ENCODE measurements at places on chromosomes 3 and 15. TPM values are rescaled to one million over a fixed set of nuclear protein-coding genes. Genes with fewer than 3 reads are reported as not detected.

WNT5A gene
- total RNA-seq, result not detected

MAGEL2 gene
- total RNA-seq, result not detected

SPESP1 gene
- total RNA-seq, result 0.23 TPM

- no peak for DNase-seq
Observed at GRCh38 chr15:60933900-60934885, 294.9 kb downstream of the RORA start.

FANCD2OS gene
- not detected for total RNA-seq

DNA sequence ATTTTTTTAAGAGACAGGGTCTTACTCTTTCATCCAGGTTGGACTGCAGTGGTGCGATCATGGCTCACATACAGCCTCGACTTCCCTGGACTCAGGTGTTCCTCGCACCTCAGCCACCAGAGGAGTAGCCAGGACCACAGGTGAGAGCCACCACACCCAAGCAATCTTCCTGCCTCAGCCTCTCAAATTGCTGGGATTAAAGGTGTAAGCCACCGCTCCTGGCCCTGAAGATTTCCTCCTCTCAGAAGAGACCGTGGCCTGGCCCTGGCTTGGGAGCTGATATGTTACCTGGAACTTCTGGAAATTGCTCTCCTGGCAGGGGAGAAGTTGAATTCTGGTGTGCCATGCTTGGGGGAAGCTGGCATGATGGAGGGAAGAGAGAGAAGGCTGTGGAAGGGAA is 36.2 kb downstream of the PPCDC start:
- DNase-seq, result no peak

- DNase-seq, result no peak
Observed at GRCh38 chr3:15693355-15693754, 91.8 kb downstream of the BTD start.

- DNase-seq, result no peak
Observed at GRCh38 chr15:41891946-41892345, 1.9 kb downstream of the SPTBN5 start.

GRCh38 chr3:114104414-114104813 is 47.9 kb downstream of the QTRT2 start:
- no peak for DNase-seq

DNA sequence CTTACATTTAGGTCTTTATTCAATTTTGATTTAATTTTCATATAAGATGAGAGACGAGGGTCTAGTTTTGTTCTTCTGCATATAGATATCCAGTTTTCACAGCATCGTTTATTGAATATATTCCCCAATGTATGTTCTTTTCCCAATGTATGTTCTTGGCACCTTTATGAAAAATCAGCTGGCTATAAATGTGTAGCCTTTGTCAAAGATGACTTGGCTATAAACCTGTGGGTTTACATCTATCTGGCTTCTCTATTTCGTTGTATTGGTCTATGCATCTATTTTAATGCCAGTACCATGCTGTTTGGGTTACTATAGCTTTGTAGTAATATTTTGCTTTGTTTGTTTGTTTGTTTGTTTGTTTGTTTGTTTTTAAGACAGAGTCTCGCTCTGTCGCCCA is 11.7 kb upstream of the IREB2 start:
- no peak for DNase-seq

- DNase-seq, result peak; percentile 26
Observed at GRCh38 chr3:34106879-34107278, 308.4 kb downstream of the PDCD6IP start.

DNA sequence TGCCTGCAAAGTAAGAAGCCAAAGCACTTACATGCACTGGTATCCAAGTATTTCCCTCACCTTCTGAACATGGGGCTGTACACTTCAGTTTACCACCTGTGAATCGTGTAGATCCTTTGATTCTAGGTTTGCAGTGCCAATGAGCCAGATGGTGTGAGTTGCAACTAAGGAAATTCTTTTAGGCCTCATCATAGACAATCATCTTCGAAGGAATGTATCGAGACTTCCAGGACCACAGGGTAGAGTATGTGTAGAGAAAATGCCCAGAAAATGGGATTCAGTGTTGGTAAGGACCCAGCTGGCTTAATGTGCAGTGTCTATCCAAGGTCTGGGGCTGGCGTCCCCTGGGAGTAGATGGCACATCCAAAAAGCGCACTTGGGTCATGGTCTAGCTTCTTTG is 323.2 kb upstream of the TPM1 start:
- DNase-seq, result no peak

All from activated CD4-positive, alpha-beta T cell treated with anti-CD3 and anti-CD28 coated beads, Interleukin-2, amount 10 ng/mL, durations not matched to agents 7 days and 5 days (primary cell).